NCI-H187 (cell line): ENCODE measurements at places on chromosomes 12 and 14.

DNA sequence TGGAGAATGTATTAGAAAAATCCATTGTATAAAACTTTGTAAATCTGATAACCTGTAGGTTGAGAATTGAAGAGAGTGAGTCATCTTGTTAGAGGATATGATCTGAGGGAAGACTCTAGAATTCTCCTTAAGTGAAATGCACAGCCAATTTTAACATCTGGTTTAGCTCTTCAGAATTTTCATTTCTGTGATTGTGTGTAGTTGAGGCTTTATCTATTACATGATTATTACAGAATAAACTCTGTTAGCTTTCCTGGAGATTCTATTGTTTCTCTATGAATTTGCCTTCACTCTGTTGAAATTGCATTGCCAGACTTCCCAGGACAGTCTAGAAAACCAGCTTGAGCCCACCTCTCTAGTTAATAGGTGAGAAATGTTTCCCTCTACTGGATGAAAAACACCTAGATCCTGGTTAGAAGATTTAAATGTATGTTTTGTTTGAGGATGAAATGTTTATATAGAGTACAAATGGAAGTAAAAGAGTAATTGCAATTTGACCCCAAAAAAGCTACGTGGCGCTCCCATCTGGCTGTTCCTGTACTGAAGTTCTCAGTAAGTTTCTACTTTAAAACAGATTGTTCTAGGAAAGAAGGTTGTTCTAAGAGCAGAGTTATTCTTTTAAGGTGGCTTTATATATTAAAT, 2.9 kb downstream of the NUDT4 start:
- no peak for DNase-seq

DNA sequence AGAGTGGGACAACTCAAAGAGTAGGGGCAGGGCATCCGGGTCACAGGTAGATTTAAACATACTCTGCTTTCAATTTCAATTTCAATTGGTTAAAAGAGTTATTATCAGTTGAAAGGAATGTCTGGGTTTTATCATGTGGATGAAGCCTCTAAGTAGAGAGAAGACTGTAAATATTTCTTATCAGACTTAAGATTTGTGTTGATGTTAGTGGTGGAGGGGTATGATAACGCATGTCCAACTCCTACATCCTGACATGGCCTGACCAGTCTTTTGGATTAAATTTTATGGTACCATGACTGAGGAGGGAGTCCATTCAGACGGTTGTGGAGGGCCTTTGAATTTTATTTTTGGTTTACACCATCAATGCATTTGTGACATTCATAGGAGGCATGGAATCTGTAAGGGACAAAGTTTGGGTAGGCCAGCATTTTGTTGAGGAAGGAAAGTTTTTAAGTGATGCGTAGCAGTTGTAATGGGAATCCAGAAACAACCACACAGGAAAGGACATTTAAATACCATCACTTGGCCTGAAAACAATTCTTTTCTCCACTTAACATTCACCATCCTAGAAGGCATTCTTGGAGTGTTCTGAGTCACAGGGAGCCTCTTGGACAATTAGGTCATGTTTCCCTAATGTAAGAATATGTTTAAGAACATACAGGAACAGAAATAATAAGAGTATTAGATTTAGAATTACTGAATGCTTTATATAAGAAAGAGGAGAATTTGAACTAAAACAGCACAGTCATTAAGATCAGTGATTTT, 371.9 kb downstream of the ATP23 start:
- DNase-seq, result no peak

- no peak for DNase-seq
These were observed 13.6 kb downstream of the PAPLN start for GRCh38 chr14:73250781-73251500.

DNA sequence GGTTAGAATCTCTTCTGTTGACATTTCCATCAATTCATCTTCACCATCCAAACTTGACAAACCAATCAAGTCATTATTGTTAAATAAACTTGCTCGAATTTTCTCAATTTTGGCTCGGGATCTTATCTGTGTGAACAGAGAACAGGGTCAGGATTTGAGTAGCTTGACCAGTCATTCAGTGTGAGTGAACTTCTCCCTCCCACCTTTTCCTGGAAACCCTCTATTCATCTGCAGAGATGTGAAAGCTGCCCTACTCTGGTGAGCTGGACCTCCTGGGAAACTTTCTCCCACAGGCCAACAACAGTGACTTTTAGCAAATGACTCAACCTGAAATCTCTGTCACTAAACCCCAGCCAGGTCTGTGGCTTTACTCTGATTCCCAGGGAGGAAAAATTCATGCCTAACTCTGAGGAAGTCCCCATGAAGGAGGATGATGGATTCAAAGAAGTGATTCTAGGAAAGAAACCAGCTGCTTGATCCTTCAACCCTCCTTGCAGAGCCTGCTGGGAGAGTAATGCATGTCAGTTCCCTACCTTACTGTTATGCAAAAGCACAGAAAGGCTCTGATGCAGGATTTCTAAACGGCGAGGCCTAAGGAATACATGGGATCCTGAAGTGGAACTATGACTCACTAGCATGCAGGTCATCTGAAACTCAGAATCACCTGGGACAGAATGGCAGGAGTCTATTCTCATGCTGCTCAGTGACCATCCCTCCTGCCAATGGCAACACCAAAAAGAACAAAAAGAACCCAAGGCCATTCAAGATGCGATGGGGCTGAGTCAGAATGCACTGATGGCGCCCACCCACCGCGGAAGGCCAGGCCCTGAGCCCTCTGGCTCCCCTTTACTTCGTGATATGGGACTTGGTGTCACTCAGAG, 58.0 kb downstream of the TRAFD1 start:
- no peak for DNase-seq

GRCh38 chr14:105890474-105891220, 364.3 kb downstream of the TMEM121 start:
- no peak for DNase-seq

GRCh38 chr12:117093918-117094630, 5.1 kb downstream of the TESC start:
- DNase-seq, result peak; percentile 74

DNA sequence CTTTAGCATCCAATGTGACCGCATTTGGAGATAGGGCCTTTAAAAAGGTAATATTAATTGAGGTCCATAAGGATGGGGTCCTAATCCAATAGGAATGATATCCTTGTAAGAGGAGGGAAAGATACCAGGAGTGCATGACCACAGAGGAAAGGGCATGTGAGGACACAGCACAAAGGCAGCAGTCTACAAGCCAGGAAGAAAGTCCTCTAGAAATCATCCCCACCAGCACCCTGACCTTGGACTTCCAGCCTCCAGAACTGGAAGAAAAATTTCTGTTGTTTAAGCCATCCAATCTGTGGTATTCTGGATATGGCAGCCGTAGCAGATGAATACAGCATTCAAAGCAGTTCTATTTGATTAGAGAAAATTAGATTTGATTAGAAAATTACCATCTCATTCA, 145.4 kb downstream of the STXBP6 start:
- no peak for DNase-seq

DNA sequence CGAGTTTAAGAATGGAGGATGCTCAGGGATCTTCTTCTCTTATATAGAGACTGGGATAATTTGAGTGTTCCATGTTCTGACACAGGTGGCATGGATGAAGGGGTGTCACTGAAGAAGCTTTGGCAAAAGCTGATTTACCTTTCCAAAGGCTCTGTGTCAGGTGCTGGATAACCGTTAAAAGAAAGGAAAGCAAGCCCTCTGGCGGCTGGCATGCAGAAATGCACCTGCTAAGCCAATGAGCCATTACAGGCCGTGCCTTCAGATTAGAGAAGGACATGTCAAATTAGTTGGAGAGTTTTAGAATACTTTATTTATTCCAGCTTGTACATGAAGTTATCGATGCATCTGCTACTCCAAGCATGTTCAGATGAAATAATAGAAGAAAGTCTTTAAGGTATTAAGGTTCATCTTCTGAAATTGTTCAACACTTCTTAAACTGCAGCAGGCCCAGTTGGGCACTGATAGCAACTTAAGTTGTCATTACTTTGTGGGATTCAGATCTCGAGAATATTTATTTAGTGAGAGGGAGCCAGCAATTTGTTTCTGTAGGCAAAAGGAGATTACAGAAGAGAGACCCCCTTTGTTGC, 678.2 kb downstream of the NRXN3 start:
- peak; percentile 35 for DNase-seq

DNA sequence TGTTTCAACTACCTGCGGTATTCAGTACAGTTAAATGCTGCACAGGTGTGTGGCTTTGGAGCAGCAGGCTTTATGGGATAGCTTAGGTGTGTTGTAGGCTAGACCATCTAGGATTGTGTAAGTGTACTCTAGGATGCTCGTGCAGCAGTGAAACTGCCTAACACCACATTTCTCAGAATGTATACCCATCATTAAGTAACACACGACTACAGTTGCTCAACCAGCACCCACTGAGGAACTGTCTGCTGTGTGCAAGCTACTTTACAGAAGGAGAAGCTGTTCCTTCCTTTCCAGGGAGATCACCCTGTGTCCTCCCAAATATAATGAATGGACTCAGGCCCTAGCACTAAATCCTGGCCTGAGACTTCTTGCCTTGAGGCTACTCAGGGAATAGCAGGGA, 94.8 kb downstream of the SLC24A4 start:
- DNase-seq, result no peak

- no peak for DNase-seq
These were observed 114.1 kb downstream of the SLC15A4 start for GRCh38 chr12:128709660-128710059.

DNA sequence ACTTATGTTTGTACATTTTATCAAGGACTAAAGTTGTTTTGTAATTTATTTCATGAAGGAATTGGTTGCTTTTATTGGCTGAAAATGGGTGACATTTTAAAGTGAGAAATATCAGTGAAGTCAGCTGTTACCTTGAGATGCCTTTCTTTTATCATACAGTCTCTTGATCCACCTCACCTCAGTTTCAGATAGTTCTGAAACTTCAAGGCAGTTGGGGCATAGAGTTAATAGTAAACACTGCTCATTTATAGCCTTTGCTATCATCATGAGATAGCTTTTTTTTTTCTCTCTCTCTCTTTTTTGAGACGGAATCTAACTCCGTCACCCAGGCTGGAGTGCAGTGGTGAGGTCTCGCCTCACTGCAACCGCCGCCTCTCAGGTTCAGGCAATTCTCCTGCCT, 76.7 kb downstream of the MON2 start:
- DNase-seq, result no peak

- no peak for DNase-seq
These were observed 25.3 kb downstream of the CLEC2A start for GRCh38 chr12:9906873-9907272.

GRCh38 chr12:132163041-132163910, 19.0 kb downstream of the NOC4L start:
- no peak for DNase-seq

DNA sequence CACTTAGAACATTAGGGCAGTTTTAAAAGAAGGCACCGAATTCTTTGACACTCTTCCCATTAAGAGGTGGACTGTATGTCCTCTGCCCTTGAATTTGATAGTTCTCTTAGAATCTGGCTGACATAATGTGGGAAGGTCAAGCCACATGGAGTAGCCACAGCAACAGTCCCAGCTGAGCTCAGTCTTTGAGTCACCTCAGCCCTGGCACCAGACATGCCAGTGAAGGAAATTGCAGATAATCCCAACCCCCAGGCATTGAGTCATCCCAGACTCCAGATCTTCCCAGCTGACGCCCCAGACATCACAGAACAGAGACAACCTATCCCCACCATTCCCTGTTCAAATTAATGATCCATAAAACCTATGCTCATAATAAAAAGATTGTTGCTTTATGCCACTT, 83.4 kb downstream of the GTF2A1 start:
- DNase-seq, result no peak

- DNase-seq, result no peak
These were observed 785 bp downstream of the MLEC start for GRCh38 chr12:120687578-120688289.

GRCh38 chr14:88040146-88040545, 35.2 kb downstream of the GPR65 start:
- no peak for DNase-seq

DNA sequence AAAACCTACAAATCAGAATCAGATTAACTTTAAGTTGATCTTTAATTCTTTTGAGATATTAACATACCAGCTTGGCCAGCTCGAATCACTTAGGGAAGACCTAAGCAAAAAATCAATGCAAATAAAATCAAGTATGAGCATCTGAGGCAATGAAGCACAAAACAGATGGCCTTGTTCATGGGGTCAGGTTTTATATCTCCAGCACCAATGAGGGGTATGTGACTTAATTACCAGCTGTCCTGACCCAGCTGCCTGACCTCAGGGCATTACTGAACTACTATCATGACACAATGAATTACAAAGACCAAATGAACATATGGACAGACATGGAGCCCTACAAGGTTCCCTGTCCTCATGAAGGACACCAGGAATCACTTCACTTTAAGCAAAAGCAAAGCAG, 70.5 kb downstream of the FGD6 start:
- DNase-seq, result no peak

- no peak for DNase-seq
These were observed 51.4 kb upstream of the BAZ1A start for GRCh38 chr14:34926552-34926951.

DNA sequence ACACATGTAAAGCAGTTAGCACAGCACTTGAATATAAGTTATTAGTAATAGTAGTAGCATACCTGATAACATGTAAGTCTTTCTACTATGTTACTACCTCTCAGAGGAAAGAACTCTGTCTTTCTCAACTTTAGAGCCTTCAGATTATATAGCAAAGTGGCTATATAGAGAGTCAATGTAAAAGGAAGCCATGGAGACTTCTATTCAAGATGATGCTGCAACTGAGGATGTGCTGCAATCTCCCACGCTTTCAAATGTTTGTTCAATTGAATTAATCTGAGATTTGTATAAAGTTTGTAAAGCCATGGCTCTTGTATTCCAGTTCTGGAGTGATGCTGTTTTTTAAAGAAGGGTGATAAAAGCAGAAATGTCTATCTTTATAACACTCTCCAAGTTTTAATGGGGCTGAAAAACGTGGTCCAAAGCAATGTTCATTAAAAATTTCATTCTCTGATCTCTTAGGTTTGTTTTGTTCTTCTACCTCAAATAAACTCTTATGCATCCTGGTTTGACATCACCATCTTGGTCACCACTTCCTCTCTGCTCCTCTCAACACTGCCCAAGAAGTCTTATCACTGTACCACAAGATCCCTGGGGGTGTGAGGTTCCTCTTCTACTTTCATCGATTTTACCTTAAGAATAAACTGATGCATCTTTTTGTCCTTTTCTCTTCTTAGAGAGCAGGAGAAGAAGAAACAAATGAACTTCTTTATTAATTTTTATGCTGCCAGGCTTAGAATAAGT, 40.6 kb downstream of the C12orf42 start:
- no peak for DNase-seq

DNA sequence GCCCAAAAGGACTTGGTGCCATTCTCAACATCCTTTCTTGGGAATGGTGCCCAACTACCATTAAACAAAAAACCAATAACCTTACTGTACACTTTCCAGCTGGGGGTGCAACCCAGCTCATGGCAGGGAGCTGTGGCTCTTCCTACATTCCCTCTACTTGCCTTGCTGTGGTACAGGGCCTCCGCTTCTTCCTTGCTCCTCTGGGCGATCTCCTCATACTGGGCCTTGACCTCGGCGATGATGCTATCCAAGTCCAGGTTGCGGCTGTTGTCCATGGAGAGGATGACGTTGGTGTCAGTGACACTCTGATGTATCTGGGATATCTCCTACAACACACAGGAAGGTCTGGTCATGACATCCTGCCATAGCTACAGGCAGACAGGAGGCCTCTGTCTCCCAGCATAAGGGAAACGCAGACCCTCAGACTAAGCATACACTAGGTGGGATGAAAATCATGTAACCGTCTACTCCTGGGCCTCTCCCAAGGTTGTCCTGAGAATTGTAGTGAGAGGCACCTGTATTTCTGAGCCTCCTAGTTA, 3.9 kb downstream of the KRT2 start:
- no peak for DNase-seq

- no peak for DNase-seq
These were observed 79.4 kb downstream of the DACT1 start for GRCh38 chr14:58717211-58717610.

- DNase-seq, result no peak
These were observed 24.1 kb upstream of the ATP2A2 start for GRCh38 chr12:110256780-110257431.
